Nephron progenitor cell (in vitro differentiated cells): ENCODE measurements at places on chromosomes 4 and X.

DNA sequence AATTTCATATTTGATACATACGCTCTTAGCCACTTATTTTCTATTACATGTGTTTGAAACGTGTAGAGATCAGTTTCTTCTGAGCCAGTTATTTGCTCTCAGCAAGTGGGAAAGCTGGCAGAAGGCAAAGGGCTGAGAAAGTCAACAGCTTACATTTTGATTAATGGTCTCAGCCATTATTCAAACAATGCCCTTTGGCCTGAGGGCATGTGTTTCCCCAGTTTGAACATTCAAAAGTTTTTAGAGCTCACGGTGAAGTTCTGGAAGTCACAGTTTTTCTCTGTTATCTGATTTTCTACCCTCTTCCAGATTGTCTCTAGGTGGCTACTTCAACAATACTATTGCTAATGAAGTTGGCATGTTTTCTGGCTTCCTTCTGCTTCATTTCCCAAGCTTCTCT, 591.8 kb upstream of the CPEB2 start:
- DNase-seq: peak; percentile 3

DNA sequence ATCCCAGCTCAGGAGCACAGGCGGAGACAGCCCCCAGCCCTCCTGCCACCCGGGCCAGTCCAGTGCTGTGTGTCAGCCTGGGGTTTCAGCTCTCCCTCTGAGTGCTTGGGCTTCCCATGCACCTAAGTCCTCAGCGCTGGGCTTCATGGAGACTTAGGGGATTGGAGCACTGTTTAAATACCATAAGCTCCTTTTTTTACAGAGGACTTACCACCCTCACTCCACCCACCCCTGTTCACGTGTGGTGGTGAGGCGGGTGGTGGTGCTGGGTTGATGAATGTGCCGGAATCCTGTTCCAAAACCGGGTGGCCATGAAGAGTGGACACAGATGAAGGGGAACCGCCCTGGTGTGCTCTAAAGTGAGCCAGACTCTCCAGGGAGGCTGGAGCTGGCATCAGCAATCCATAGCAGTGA, 66.9 kb downstream of the PSAPL1 start:
- DNase-seq: no peak

GRCh38 chr4:40149960-40150385, 46.9 kb upstream of the RHOH start:
- peak; percentile 31 for DNase-seq

DNA sequence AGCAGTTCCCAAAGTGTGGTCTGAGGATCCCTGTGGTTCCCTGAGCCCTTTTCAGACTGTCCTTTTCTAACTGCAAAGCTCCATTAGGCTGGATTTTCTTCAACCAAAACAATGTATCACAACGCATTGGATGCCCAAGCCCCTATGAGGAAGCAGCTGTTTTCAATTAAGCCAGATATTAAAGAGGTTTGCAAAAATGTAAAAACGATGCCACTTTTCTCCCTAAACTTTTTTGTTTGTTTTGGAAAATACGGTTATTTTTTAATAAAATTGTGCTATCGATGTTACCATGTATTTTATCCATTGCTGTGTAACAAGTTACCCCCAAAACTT, 170.4 kb upstream of the BCOR start:
- no peak for DNase-seq

- DNase-seq: no peak
Observed at GRCh38 chrX:137172317-137172948, 138.6 kb upstream of the GPR101 start.
